ENCODE measurements at places on chromosomes 7 and 10.

DNA sequence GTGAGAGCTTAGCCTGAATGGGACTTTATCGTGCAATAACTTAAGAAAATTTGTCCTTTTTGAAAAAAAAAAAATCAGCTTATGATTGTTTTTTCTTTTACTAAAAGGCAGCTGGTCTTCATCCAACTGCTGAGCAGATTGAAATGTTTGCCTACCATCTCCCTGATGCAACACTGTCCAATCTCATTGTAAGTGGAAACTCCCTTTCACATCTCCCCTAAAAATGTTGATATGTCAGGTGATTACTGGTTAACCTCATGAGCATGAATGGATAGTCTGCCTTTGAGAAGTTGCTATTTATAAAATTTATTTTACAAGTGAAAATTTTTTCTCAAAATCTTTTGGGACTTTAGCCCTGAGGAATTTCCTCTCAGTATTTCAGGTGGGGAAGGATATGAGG, 17.8 kb upstream of the HKDC1 start:
- no peak for DNase-seq

- no peak for DNase-seq
Measured at GRCh38 chr10:92972066-92972870, 88.3 kb upstream of the CYP26C1 start.

DNA sequence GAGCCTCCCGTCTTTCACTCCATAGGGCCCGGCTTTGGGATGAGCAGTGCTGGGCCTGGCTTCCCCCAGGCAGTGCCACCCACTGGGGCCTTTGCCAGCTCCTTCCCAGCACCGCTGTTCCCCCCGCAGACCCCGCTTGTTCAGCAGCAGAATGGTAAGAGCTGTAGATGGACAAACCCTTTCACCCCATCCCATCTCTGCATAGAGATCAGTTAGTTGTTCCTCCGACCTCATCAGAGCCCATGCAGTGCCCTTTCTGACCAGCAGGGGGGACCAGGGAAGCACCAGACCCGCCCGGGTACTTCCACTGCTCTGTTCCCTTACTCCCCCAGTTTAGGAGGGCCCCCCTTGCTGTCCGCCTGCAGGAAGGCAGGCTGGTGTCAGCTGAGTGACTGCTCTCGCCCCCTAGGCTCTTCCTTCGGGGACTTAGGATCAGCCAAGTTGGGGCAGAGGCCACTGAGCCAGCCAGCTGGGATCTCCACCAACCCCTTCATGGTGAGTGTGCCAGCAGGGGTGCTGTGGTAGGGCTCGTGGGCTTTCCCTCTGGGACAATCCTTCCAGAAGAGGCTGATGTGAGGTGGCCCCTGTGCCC, 9.8 kb downstream of the SAP25 start:
- no peak for DNase-seq

GRCh38 chr10:72079356-72079755, 9.0 kb downstream of the SPOCK2 start:
- DNase-seq: no peak

DNA sequence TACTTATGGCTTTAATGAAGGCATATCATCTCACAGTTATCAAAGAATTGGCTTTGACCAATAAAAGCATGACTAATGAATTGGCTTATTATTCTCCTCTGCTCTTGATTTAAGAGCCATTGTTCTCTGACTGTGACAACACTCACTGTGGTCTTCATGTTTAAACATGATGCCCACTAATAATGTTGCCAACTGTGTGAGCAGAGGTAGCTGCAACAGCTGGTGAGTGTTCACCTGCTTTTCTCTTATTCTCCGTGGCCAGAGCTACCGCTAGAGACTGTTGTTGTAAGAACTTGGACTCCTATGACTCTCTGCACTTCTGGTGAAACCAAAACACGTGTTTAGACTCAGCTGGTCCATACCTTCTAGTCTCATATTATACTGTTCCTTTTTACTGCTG, 335.9 kb downstream of the XPNPEP1 start:
- DNase-seq: no peak

All from non-pigmented ciliary epithelial cell (primary cell).